HS-27A (cell line): ENCODE measurements at places on chromosomes 2 and 18.

- DNase-seq, result no peak
Measured at GRCh38 chr2:26174691-26175465, 2.0 kb downstream of the GAREM2 start.

DNA sequence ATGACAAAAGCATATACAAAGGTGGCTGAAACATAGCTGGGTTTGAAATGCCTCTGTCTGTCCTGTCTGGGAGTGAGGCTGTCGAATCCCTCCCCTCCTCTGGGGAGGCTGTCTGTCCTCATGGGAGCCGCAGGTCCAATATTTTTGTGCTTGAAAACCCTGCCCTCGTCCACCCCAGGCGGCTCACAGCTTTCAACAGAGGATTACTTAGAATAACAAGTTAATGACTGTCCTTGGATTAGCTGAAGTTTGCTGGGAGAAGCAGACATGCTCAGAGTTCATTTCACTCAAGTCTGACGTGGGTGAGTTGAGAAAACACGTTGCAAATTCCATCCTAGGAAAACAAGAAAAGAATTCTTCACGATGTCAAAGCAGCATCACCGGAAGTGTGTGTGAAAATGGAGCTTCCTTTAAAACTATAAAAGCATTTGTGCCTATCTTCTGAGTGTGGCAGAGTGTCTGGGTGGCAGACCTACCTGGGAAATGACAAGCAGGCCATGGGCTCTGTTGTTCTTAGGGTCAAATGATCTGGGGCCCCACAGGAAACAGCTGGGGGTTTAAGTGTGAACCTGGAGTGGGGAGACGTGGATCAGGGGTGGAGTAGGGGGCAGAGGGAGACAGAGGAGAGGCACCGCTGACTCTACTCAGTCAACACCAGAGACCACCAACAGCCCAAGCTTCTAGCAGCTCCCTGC lies 77.1 kb downstream of the DDX1 start:
- DNase-seq, result no peak

GRCh38 chr2:19505-19904 lies 26.8 kb downstream of the FAM110C start:
- DNase-seq, result no peak

- no peak for DNase-seq
Measured at GRCh38 chr18:49565612-49566011, 3.8 kb downstream of the LIPG start.

GRCh38 chr2:237097326-237097910 lies 11.7 kb downstream of the COPS8 start:
- DNase-seq, result no peak

GRCh38 chr2:239108459-239108858 lies 260.6 kb downstream of the TWIST2 start:
- no peak for DNase-seq
